GM13976 (cell line): ENCODE measurements at places on chromosomes 5 and 9.

DNA sequence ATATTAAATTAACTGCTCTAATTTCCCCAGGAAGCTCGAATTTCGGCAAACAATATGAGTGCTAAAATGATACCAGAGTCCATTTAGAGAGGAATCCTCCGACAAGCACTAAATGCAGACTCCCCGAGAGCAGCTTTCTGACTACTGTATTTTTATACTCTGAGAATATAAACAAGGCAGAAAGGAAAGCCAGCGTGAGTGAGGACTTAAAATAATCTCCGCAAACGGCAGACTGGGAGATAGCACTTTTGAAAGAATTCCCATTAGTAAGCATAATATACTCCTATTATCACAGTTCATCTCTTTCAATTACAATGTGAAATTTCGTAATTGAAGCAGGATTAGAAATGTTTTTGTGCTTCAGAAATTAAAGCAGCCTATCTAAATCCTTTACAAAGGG is 269.4 kb upstream of the PANK3 start:
- DNase-seq: no peak

- peak; percentile 72 for DNase-seq
These were observed 90.0 kb downstream of the PRRT1B start for GRCh38 chr9:131635285-131635684.

DNA sequence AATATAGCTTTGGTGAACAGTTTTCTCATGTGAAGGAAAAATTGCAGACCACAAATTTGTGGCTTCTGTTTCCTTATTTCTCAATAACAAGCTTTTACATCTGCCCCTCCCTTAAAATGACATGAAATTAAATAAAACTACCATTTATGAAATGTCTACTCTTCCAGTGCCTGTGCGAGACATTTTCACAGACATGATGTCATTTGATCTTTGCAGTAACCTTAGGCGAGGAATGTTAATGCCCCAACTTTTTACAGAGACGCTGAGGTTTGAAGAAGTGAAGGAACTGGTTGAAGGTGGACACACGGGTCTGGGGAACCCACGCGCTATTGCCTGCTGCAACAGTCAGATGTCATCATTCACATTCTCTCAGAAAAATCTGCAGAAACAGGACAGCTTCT is 61.5 kb downstream of the OSTF1 start:
- no peak for DNase-seq

DNA sequence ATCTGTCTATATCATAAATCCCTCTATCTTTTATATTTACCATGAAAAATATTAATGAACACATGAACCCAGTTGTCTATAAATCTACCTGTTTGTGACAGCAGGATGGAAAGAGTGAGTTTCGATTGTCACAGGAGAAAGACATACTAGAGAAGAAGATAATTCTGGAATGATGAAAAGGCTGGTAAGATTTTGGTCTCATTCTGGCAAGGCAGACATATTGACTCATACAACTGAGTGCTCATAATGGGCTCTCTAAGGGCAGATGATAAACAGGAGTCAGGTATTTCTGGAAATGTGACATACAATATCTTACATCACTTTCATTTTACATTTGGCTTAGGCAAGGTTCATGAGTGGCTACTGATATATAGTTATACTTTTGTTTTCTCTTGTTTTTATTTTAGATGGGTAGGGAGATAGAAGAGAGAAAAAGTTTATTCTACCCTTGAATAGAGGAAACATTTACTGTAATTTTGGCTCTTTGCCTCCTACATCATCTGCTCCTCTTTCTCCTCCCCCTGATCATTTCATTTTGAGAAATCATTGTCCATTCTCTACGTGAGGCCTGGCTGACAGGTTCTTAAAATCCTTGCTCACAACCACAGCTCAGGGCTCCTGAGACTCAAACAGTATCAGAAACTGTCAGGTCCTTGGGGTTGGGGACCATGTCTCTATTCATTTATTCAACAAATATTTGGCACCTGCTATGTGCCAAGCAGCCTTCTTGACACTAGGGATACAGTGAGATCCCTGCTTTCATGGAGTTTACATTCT is 14.4 kb downstream of the ELOVL7 start:
- DNase-seq: no peak

- DNase-seq: peak; percentile 66
These were observed 37.9 kb downstream of the NRG2 start for GRCh38 chr5:140005145-140005591.

DNA sequence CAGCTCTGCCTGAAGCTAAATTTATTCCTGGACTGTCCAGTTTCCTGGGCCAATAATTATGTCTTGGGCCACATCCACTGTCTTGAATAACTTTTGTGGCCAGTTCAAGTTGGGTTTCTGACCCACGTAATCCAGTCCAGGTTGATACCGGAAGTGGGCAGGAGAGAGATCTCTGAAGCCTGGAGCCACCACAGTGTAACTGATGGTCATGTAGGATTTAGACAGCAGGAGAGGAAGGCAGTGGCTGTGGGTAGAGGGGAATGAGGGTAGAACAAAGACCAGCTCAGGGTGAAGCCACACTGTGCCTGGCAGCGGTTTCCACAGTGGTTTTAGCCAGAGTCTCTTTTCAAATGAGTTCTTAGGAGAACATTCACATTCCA is 30.2 kb downstream of the SH3PXD2B start:
- no peak for DNase-seq

- DNase-seq: no peak
These were observed 128.3 kb downstream of the GPBP1 start for GRCh38 chr5:57302164-57302563.

- DNase-seq: no peak
These were observed 352.2 kb downstream of the NTRK2 start for GRCh38 chr9:85021686-85022085.

DNA sequence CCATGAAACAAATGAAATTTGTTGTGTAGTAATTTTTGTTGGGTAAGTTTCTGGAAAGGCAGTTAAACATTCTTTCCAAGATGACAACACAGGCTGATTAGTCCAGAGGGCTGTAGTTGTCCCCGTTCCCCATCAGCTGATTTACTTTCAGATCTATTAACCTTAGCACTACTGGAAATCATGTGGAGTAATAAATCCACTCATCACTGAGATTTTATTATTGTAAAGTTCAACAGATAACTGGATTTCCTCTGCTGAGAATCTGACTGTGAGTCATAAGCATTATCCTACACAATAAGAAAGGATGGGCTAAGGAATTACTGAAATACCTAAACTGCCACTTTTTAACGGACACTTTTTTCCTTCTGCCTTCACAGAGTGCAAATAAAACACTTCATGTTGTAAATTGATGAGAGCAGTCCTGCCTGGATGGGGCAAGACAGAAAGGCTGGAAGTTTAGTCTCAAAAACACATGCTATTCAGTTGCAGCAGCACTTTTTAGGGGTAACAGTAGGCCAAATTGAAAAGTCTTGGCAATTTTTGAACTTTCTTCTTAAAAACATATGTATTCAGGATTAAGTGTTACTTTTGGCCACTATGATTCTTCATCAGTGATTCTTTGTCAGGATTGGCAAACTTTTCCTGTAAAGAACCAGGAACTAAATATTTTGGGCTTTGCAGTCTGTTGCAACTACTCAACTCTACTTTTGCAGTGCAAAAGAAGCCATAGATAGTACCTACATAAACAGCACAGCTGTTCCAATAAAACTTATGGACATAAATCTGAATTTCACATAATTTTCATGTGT is 7.0 kb downstream of the STOM start:
- DNase-seq: no peak

- no peak for DNase-seq
These were observed 110.0 kb downstream of the PAX5 start for GRCh38 chr9:36924071-36924470.

DNA sequence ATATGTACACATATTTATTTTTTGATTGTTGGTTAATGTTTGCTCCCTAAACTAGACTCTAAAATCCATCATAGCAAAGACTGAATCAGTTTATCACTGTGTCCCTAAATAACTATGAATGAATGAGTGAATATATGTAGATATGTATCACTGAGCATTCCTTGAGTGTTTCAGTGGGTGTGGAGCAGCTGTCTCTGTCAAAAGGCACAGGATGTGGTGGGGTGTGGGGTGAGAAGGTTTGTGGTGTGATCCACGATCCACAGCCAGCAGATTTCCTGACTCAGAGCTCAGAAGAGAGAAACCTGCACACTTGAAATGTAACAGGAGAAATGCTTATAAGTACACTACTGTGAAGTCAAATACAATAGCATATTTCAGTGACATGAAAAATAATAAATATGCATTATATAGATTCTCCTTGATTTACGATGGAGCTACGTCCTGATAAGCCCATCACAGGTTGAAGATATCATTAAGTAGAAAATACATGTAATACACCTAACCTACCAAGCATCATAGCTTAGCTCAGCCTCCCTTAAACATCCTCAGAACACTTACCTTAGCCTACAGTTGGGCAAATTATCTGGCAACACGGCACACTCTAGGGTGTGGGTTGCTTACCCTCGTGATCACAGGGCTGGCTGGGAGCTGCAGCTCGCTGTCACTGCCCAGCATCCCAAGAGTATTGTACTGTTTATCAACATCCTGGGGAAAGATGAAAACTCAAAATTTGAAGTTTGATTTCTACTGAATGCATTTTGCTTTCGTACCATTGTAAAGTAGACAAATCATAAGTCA is 287.0 kb downstream of the GAS1 start:
- DNase-seq: no peak

GRCh38 chr5:141528291-141528984 is 39.6 kb downstream of the PCDHGC5 start:
- no peak for DNase-seq

GRCh38 chr5:158431369-158432029 is 572.6 kb upstream of the CLINT1 start:
- no peak for DNase-seq

- DNase-seq: no peak
These were observed 478.3 kb upstream of the ADAMTS16 start for GRCh38 chr5:4661836-4662235.

DNA sequence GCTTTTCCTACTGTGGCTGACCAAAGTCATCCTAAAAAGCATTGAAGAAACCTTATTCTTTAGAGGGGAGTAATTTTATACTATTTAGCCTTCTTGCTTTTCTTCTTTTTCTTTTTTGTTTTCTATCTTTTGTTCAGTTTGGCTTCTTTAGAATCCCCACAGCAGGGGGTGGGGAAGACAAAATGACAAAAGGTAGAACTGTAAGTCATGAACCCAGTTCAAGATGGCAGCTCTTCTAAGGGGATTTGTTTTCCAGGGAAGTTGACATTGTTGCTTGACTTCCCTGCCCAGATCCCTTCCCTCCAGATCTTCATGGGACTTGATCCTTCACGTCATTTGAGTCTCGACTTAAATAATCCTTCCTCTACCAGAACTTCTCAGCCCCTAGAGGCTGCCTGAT is 692.4 kb upstream of the DMAC1 start:
- DNase-seq: no peak

DNA sequence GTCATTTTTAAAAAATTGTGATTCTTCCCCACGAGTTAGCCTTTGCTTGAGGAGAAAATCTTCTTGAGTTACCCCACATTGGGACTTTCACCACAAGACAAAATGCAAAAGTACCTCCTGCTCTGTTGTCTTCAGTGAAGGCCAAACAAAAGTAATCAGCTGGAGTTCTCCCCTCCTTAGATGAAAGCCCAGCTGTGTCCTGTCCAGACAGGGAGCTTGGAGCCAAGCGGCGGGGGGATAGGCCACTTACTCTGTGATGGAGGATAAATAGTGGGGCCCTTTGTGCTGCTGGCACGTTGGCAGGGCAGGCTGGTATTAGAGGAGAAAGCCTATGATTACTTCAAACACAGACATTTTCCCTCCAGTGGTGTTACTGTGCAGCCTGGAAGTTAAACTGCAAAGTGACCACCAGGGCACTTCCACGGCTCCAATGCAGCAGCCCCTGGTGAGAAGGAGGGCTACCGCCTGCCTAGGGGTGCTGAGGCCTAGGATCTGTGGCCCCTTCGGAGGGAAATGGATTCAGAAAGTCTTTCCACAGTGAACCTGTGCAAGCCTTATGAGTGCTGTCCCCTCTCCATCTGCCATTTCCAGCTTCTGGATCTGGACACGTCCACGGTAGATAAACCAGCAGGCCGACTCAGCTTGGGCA is 155.0 kb downstream of the TMEM167A start:
- DNase-seq: no peak

- DNase-seq: no peak
These were observed 43.8 kb upstream of the CTSL start for GRCh38 chr9:87682085-87682484.

DNA sequence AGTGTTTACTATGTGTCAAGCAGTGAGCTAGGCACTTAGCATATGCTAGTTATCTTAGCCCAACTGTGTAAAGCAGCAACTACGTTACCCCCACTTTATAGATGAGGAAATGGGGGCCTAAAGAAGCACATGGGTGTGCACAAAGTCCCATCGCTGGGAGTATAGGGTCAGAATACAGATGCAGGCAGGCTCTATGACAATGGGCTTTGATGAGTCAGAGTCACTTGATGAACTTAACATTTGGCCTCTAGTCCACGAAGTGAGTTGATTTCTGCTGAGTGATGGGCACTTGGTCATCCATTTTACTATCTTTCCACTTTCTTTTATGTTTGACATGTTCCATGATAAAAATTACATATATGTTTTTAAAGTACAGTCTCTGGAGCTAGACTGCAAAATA is 204.3 kb downstream of the TRIM32 start:
- no peak for DNase-seq

DNA sequence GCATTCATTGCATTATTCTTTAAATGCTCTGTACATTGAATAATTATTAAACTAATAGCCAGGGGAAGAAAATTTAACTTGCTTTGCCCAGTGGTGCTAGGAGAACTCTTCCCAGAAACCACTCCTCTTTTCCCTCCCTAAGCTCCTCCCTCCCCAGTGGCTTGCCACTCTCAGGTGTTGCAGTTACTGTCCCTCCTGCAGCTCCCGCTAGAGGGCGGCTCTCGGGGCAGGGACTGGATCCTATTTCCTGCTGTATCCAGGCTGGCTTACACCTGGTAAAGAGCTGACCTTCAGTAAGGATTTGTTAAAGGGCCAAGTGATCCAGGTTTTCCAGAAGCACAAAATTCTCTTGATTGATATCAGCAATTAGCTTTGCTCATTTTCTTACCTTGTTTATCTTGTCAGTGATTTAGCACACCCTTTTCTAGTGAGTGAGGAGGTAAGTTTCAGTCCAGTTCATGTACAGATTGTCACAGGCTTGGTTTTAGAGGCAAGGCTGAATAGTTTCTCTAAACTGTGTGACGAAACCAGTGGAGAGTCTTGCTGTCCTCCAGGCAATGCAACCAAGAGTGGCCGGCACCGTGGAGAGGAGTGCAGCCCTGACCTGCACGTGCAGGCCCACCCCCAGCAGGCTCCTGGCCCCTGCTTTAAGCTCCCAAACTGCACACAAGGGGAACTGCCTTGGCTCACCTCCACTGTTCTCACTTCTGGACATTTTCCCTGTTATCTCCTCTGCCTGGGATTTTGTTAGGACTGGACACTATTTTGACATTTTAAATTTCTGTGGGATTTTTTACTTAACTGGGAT is 423.8 kb downstream of the SPOCK1 start:
- DNase-seq: peak; percentile 68

- DNase-seq: no peak
These were observed 204.5 kb downstream of the FBXL7 start for GRCh38 chr5:15704397-15704947.

GRCh38 chr5:92908952-92909601 is 671.9 kb downstream of the NR2F1-AS1 start:
- no peak for DNase-seq
